H9 (cell line): ENCODE measurements at places on chromosomes 3 and 15. TPM values are rescaled to one million over a fixed set of nuclear protein-coding genes. Genes with fewer than 3 reads are reported as not detected.
A peak's percentile ranks its signal among the peaks of the same experiment; 100 is the strongest.

SLC12A1 gene
- total RNA-seq = 0.04 and 0.07 TPM in 2 replicates

GRCh38 chr3:132255041-132255745 is 62.0 kb upstream of the ACP3 start:
- no peak for DNase-seq
- H3K27me3 ChIP-seq = no peaks in the 10 kb centered on the region
- no peaks in the 10 kb centered on the region for H3K36me3 ChIP-seq
- no peaks in the 10 kb centered on the region for H3K4me1 ChIP-seq
- no peak overlapping the region for H3K4me3 ChIP-seq

DNA sequence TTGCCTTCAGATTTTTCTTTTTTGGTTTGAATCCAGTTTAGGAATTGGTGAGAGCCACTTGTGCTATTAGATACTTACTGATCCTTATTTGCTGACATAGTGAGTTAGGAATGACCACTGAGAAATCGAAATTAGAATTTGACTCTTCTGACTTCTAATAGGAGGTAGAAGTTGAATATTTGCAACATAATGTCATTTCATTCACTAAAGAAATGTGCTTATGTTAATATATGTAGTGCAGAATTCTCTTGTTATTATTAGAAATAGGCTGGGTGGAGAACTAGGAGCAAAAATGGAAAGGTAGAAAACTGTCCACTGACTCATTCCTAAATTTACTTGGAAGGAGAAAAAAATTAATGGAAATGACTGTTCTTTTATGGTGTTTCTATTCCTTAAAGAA is 538.2 kb upstream of the SGO1 start:
- no peak for DNase-seq
- H3K27ac ChIP-seq = no peak overlapping the region
- no peak overlapping the region for H3K4me3 ChIP-seq

DNA sequence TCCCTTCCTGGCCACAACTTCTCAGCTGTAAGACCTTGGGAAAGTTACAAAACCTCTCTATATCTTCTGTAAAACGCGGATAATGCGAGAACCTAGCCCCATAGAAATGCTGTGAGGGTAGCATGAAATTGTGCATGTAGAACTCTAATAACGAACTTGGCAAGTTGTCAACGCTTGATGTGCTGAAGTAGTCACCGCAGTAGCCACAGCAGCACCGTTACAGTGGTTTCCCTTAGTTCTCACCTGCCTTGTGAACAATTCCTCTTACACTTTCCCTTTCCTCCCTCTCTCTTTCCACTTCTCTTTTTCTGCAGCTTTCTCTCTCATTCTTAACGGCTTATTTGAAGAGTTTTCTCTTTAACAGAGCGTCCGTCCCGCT is 447 bp upstream of the SHQ1 start:
- DNase-seq = no peak
- peaks cover 2% of the 10 kb centered on the region; the same call in 1 of the 2 replicates for H3K27me3 ChIP-seq
- H3K4me3 ChIP-seq = peak overlapping the region; percentile 92
- H3K27ac ChIP-seq = no peak overlapping the region

LDHAL6B gene
- not detected in 2 replicates for total RNA-seq

FOXB1 gene
- 3.5 and 3.7 TPM in 2 replicates for total RNA-seq

- no peak overlapping the region for H3K4me3 ChIP-seq
- no peaks in the 10 kb centered on the region for H3K27me3 ChIP-seq
- H3K36me3 ChIP-seq = peaks cover 33% of the 10 kb centered on the region
- no peak for DNase-seq
- no peaks in the 10 kb centered on the region; the same call in 1 of the 2 replicates for H3K4me1 ChIP-seq
Observed at GRCh38 chr15:71374607-71375352, 259.5 kb downstream of the THSD4 start.

DNA sequence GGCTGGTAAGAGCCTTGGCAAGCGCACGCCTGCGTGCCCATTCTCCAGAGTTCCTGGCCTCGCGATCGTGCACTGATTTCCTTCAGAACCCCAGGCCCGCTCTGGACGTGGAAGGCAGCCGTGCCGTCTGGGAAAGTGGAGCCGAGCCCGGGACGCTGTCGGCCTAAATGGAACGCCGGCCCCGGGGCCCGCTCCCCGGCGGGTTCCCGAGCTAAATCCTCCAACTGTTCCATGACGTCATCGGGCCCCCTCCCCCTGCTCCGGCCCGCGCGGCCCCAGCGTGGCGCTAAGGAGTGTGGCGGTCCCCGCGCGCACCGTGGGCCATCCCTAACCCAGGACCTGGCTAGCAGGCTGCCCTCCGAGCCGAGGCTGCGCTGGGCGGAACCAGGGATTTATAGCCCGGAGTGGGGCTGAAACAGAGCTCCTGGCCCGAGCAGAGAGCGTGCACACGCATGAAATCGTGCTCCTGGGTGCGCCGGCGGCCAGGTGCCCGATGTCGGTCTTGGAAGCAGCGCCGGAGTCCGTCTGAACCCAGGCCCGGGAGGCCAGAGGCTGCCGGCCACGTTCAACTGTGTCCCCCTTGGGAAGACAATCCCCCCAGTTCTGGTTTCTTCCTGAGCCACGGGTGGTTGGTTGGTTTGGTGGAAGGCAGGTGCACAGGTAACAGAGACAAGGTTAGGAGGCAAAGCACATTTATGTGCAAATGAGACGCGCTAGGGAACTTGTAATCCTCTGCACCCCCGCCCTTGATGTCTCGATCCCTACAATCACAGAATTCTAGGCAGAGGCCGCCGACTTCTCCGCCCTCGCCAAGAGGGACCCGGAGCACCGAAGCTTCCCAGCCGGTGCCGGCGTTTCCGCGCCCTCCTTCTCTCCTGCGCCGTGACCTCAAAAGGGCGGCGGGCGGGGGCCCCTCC is 84.9 kb upstream of the ETV5 start:
- H3K4me3 ChIP-seq = peak overlapping the region; percentile 51
- H3K27me3 ChIP-seq = peaks cover 15% of the 10 kb centered on the region
- no peaks in the 10 kb centered on the region for H3K36me3 ChIP-seq
- H3K27ac ChIP-seq = no peak overlapping the region

CAMP gene
- total RNA-seq = not detected in 2 replicates

- H3K36me3 ChIP-seq = no peaks in the 10 kb centered on the region
- H3K4me1 ChIP-seq = no peaks in the 10 kb centered on the region
- no peaks in the 10 kb centered on the region for H3K27me3 ChIP-seq
- peak; percentile 49 for DNase-seq
Observed at GRCh38 chr15:83248151-83249029, 36.1 kb downstream of the BNC1 start.

DNA sequence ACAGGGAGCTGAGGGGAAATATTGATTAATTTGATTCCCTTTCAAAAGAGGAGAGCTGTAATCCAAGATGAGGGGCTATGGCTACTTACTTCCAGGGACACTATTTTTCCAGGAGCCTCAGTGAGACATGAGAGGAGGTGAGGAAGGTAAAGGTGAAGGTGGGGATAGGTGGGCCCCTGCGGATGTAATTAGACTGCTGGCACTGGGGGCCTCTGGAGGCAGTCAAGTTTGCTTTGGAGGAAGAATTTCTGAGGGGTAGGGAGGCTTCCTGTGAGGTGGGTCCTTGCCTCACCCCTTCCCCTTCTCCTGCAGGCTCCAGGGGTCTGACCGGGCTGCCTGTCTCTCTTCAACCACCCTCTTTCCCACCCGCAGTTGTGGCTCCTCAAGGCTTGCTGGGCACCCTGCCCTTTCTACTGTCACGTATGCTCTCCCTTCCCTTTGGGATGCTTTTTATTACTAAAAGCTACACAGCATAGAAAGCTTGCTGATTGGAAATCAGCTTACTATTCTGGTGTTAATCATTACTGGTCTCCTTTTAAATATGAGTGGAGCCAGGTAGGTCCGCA is 22.5 kb downstream of the GASK1A start:
- no peaks in the 10 kb centered on the region for H3K27me3 ChIP-seq
- no peak for DNase-seq
- H3K4me1 ChIP-seq = no peaks in the 10 kb centered on the region
- no peak overlapping the region for H3K4me3 ChIP-seq
- no peaks in the 10 kb centered on the region for H3K36me3 ChIP-seq
- no peak overlapping the region for H3K27ac ChIP-seq

- H3K27ac ChIP-seq = no peak overlapping the region
- no peak overlapping the region for H3K4me3 ChIP-seq
- no peak for DNase-seq
- no peaks in the 10 kb centered on the region for H3K36me3 ChIP-seq
Observed at GRCh38 chr3:189393598-189393997, 221.8 kb downstream of the TPRG1 start.

SAMMSON gene
- total RNA-seq = not detected in 2 replicates

DNA sequence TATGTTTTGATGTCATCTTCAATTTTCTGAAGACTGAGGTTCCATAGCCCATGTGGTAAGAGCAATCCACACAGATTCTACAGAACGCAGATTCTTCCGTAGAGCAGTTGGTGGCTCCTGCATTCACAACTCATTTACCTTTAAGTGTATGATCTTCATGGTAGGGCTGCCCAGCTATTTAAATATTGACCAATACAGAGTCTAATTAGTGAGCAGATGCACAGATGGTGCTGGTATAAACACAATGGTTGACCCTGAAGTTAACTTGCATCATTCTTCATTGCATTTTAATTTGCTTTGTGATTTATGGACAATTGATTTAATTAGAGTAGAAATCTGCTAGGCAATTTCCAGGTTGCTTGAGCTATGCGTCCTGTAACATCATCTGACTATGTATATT is 269.2 kb downstream of the SQOR start:
- H3K27ac ChIP-seq = no peak overlapping the region
- H3K27me3 ChIP-seq = no peaks in the 10 kb centered on the region
- no peak for DNase-seq
- no peaks in the 10 kb centered on the region for H3K4me1 ChIP-seq
- H3K4me3 ChIP-seq = no peak overlapping the region
- H3K36me3 ChIP-seq = peaks cover 1% of the 10 kb centered on the region; the same call in 1 of the 3 replicates

DNA sequence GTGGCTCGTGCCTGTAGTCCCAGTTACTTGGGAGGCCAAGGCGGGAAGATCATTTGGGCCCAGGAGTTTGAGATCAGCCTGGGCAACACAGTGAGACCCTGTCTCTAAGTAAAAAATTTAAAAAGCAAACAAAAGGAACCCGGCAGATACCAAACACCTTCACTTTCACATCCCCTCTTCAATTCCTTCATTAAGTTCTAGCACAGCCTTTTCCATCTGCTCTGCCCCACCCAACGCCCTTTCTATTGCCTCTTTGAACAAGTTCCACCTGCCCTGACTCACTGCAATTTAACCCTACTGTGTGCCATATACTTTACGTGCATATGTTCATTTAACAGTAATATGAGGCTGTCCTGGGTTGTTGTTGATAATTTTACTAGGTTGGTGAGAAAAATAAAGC is 12.4 kb upstream of the SPG11 start:
- H3K4me1 ChIP-seq = no peaks in the 10 kb centered on the region
- no peak overlapping the region for H3K4me3 ChIP-seq
- no peaks in the 10 kb centered on the region for H3K27me3 ChIP-seq
- H3K36me3 ChIP-seq = no peaks in the 10 kb centered on the region

SLC2A2 gene
- not detected in 2 replicates for total RNA-seq

TTC21A gene
- 1.7 and 2.3 TPM in 2 replicates for total RNA-seq
